Fibroblast of villous mesenchyme (primary cell): ENCODE measurements at places on chromosomes 6 and 20. TPM values are rescaled to one million over a fixed set of nuclear protein-coding genes. Genes with fewer than 3 reads are reported as not detected.
A peak's percentile ranks its signal among the peaks of the same experiment; 100 is the strongest.

- DNase-seq: peak; percentile 73
These were observed 121.4 kb downstream of the TBXT start for GRCh38 chr6:166046226-166046625.

GRCh38 chr20:43843096-43843964 lies 71.3 kb upstream of the TOX2 start:
- DNase-seq: peak; percentile 78

DNA sequence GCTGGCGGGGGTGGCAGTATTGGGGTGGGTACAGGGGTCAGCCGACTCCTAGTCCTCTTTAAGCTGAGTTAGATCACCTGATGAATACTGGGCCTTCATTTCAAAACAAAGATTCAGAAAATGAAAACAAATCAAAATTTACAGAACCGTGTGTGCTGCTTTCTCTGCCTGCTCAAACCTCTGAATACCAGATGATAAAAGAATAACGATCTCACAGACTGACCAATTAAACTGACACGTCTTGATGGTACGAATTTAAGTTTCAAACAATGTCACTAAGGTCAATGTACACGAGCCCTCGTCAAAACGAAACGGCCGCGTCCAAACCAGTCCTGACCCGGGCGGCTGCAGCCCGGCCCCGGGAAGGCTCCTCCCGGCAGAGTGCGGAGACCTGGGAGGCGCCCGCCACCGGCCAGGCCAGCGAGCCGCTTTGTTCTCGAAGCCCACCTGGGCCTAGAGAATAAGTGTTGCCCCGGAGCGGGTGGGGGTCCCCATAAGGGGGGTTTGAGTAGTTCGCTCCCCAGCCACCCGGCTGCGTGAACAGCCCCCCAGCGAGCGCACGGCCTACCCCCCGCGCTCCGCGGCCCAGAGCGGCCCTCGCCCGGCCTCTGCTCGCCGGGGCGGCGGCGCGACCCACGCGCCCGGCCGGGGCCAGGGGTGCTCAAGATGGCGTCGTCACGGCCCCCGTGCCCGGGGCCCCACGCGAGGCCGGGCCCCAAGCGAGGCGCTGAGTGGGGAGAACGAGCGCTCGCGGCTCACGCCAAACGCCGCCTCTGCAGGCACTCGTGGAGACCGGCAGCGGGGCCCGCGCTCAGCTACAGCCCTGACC lies 728 bp downstream of the PSMA7 start:
- no peak for DNase-seq

GRCh38 chr6:5501837-5502236 lies 240.5 kb downstream of the FARS2 start:
- no peak for DNase-seq

- DNase-seq: peak; percentile 48
These were observed 125.2 kb upstream of the RALGAPA2 start for GRCh38 chr20:20837574-20838021.

- no peak for DNase-seq
These were observed 81.8 kb upstream of the CNKSR3 start for GRCh38 chr6:154592199-154592860.

GRCh38 chr20:6718662-6719368 lies 48.7 kb upstream of the BMP2 start:
- no peak for DNase-seq

- DNase-seq: no peak
These were observed 160.2 kb upstream of the STXBP5 start for GRCh38 chr6:147043994-147044477.

- no peak for DNase-seq
These were observed 306.3 kb upstream of the IRAK1BP1 start for GRCh38 chr6:78561015-78561414.

DNA sequence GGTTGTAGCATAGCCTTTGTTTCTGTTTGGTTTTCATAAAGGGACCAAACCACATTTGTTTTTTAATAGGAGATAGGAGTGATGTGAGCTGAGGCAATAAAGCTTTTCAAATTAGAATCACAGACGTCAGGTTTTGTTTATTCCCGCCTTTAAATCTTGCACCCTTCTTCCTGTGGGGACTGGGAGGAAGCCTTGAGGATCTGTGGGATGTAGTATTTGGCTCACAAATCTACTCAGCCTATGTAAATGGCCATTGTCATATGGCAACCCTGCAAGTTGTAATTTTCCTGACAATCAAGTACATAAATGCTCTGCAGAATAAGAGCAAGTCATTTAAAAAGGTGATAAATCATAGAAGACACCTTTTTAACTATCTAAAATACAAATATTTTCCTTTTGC lies 110.4 kb downstream of the ADGRG6 start:
- DNase-seq: peak; percentile 28

DNA sequence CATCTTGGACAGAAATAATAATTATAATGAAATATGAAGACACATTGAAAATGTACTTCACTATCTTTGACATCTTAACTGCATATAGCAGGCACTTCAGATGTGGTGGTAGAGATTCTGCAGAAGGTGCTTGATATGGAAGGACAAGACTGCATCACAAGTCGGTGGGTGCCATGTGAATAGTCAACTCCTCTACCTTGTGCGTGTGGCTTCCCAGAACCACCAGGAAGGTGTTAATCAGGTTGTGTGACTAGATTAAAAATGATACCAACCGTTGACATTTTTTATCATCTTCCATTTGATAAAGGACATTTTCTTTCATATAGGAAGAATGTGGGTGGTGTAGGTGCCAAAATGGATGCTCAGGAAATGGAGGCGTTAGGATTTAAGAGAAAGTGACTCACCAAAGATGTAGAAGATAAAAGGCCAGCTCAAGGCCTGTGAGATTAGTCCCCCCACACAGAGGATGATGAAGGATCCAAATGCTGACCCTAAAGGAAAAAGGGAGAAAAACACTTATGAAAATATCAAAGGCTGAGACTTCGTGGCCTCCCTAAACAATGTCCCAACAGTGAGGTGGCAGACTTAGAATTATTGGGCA lies 12.3 kb downstream of the SLC17A2 start:
- DNase-seq: no peak

DNA sequence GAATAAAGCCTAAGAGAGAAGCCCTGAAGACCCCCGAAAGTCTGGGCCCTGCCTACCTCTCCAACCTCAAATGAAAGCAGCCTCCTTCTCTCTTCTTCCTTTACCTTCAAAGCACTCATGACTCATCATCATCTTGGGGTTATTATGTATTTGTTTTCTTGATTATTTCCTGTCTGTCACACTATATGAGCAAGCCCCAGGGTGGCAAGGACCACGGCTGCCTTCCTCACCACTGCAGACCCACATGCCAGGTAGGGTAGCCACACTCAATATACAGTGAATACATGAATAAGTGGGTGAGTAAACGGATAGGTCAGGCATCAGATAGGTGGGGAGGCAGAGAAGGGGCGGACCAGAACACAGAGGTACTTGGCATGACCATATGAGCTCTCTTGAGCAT lies 8.8 kb downstream of the WFDC3 start:
- DNase-seq: peak; percentile 22

ENPP5 gene
- 0.32 and 0.43 TPM in 2 replicates for total RNA-seq

SLC4A11 gene
- 1.6 and 1.7 TPM in 2 replicates for total RNA-seq

ECT2L gene
- total RNA-seq: not detected in 2 replicates

TCP11 gene
- total RNA-seq: 0.32 TPM in 1 of 2 replicates, not detected in the other

MLN gene
- total RNA-seq: not detected in 2 replicates

SLC17A2 gene
- not detected in 2 replicates for total RNA-seq

TBP gene
- 12.2 and 13.0 TPM in 2 replicates for total RNA-seq

HLA-DRA gene
- total RNA-seq: not detected in 2 replicates

KCNK5 gene
- not detected in 2 replicates for total RNA-seq
